ENCODE measurements at places on chromosomes 12 and 14.

- H3K4me1 ChIP-seq, result peaks cover 44% of the 10 kb centered on the region
- no peak for DNase-seq
- peaks cover 2% of the 10 kb centered on the region for H3K27me3 ChIP-seq
- peaks cover 40% of the 10 kb centered on the region for H3K36me3 ChIP-seq
- H3K4me3 ChIP-seq, result peak overlapping the region; percentile 99
- peak overlapping the region; percentile 93 for H3K27ac ChIP-seq
These were observed 2.9 kb downstream of the MMP14 start for GRCh38 chr14:22839159-22839779.

GRCh38 chr12:51390891-51391282 is 319 bp downstream of the GALNT6 start:
- H3K4me3 ChIP-seq, result peak overlapping the region; percentile 92
- H3K27me3 ChIP-seq, result no peaks in the 10 kb centered on the region
- H3K4me1 ChIP-seq, result peaks cover 79% of the 10 kb centered on the region
- DNase-seq, result peak; percentile 19
- peaks cover 4% of the 10 kb centered on the region for H3K36me3 ChIP-seq

GRCh38 chr14:95192311-95192710 is 35.0 kb upstream of the DICER1 start:
- no peak overlapping the region for H3K27ac ChIP-seq
- H3K36me3 ChIP-seq, result no peaks in the 10 kb centered on the region
- H3K4me3 ChIP-seq, result no peak overlapping the region
- H3K27me3 ChIP-seq, result peaks cover 6% of the 10 kb centered on the region
- no peaks in the 10 kb centered on the region for H3K4me1 ChIP-seq

DNA sequence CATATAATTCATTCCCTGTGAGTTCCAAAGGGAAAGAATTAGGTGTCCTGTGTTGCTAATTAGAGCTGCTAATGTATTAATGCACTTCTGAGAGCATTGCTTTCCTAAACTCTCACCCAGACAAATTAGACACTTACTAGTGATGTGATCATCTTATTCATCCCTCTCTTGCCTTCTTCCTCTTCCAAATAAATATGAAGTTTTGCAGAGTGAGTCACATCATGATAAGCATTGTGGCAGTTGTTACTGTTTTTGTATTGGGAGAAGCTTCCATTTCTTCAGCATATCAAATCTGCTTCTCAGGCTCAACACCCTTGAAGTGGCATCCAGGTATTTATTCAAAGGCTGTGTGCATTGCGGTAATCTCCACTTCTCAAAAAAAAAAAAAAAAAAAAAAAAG is 37.3 kb upstream of the E2F7 start:
- peak; percentile 70 for DNase-seq
- H3K27ac ChIP-seq, result peak overlapping the region; percentile 87
- H3K4me3 ChIP-seq, result peak overlapping the region; percentile 48
- no peaks in the 10 kb centered on the region for H3K27me3 ChIP-seq
- no peaks in the 10 kb centered on the region for H3K36me3 ChIP-seq
- peaks cover 48% of the 10 kb centered on the region for H3K4me1 ChIP-seq

- DNase-seq, result peak; percentile 76
- H3K4me3 ChIP-seq, result peak overlapping the region; percentile 98
- peak overlapping the region; percentile 89 for H3K27ac ChIP-seq
- peaks cover 20% of the 10 kb centered on the region for H3K36me3 ChIP-seq
- H3K4me1 ChIP-seq, result peaks cover 58% of the 10 kb centered on the region
These were observed 1.4 kb downstream of the IFFO1 start for GRCh38 chr12:6554168-6555017.

DNA sequence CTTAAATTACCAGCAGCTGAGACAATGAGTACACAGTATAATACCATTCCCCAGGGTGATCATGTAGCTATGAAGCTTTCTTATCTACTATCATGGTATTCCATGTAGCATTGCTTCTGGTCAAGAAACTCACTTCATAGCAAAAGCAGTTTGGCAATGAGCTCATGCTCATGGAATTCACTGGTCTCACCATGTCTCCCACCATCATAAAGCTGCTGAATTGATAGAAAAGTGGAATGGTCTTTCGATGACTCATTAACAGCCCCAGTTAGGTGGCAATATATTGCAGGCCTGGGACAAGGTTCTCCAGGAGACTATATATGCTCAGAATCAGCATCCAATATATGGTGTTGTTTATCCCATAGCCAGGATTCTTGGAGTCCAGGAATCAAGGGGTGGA is 553.7 kb downstream of the FOXG1 start:
- H3K36me3 ChIP-seq, result peaks cover 18% of the 10 kb centered on the region
- no peaks in the 10 kb centered on the region for H3K27me3 ChIP-seq
- no peak overlapping the region for H3K4me3 ChIP-seq
- peak; percentile 13 for DNase-seq
- H3K4me1 ChIP-seq, result peaks cover 43% of the 10 kb centered on the region

GRCh38 chr14:60309867-60310552 is 61.0 kb downstream of the PPM1A start:
- DNase-seq, result no peak
- no peaks in the 10 kb centered on the region for H3K36me3 ChIP-seq
- peaks cover 8% of the 10 kb centered on the region for H3K4me1 ChIP-seq
- no peak overlapping the region for H3K4me3 ChIP-seq

DNA sequence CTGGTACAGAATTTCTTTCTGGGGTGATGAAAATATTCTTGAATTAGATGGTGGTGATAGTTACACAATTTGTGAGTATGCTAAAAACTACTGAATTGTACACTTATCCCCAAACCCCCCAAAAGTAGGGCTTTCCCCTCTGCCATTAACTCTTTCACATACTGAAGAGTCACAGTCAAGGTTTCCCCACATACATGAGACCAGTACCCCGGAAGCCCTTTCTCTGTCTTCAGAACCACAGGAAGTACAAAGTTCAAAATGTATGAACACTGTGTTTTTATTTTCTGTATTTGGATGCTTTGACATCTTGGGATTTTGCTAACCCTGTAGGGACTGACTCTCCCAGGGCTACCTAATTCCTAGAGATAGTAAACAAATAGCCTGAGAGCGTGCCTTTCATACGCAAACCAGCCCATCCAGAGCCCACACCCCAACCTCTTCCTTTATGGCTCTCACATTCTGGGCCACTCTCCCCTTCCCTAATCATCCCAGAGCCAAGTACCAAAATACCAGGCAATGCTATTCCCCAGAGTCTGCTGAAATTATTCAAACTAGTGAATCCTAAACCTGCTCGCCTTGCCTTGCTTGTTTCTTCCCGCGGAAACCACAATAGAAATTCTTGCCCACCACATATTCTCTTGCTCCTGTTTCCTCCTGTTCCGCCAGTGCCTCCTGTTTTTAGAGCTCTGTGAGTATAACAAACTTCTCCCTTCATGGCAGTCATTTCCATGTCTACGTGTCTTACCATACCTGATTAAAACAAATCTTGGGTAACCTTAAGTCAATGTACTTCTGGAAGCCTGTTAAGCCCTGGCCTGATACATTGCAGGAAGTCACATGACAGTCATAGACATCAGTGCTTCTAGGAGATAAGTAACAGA is 524.8 kb downstream of the FUT8 start:
- no peaks in the 10 kb centered on the region for H3K4me1 ChIP-seq
- H3K36me3 ChIP-seq, result no peaks in the 10 kb centered on the region
- no peak overlapping the region for H3K4me3 ChIP-seq
- H3K27ac ChIP-seq, result no peak overlapping the region

- peaks cover 5% of the 10 kb centered on the region for H3K27me3 ChIP-seq
- peaks cover 6% of the 10 kb centered on the region for H3K4me1 ChIP-seq
- no peak for DNase-seq
- H3K4me3 ChIP-seq, result no peak overlapping the region
- no peaks in the 10 kb centered on the region for H3K36me3 ChIP-seq
- H3K27ac ChIP-seq, result no peak overlapping the region
These were observed 351.0 kb upstream of the FKBP4 start for GRCh38 chr12:2443776-2444175.

GRCh38 chr12:29066011-29066588 is 83.0 kb upstream of the FAR2 start:
- H3K4me3 ChIP-seq, result no peak overlapping the region
- H3K27me3 ChIP-seq, result peaks cover 3% of the 10 kb centered on the region
- DNase-seq, result no peak
- H3K36me3 ChIP-seq, result no peaks in the 10 kb centered on the region

GRCh38 chr14:75906228-75906627 is 75.6 kb downstream of the TGFB3 start:
- no peaks in the 10 kb centered on the region for H3K36me3 ChIP-seq
- no peak overlapping the region for H3K4me3 ChIP-seq
- no peak overlapping the region for H3K27ac ChIP-seq

- H3K27me3 ChIP-seq, result no peaks in the 10 kb centered on the region
- peak; percentile 8 for DNase-seq
- peaks cover 25% of the 10 kb centered on the region for H3K4me1 ChIP-seq
- H3K27ac ChIP-seq, result peak overlapping the region; percentile 34
These were observed 104.4 kb downstream of the SCN8A start for GRCh38 chr12:51695241-51696010.

All from HFFc6 (cell line).